Stimulated activated CD4-positive, alpha-beta T cell treated with anti-CD3 and anti-CD28 coated beads, Interleukin-1b, Interleukin-23, amount 100 ng/mL, for 1 hour (primary cell): ENCODE measurements at places on chromosomes 5 and 9.

- DNase-seq: no peak
These were observed 11.4 kb downstream of the YTHDC2 start for GRCh38 chr5:113524927-113525326.

DNA sequence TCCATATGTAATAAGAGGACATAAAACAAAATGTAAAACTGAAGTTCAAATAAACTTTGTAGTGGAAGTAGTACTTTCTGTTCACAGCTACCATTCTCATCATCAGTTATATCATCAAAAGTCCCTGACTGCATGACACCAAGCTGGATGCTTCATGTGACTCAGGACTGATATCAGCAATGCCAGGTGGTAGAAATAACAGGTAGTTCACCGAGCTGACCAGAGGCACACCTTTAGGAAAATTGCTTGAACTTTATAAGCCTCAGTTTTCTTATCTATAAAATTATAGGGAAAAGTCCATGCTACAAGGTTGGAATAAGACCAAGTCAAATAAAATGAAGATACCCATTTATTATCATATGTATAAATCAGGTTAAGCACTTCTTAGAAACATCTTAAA lies 124.9 kb upstream of the PTGER4 start:
- DNase-seq: no peak

GRCh38 chr5:123732257-123732656 lies 220.3 kb downstream of the CSNK1G3 start:
- no peak for DNase-seq

DNA sequence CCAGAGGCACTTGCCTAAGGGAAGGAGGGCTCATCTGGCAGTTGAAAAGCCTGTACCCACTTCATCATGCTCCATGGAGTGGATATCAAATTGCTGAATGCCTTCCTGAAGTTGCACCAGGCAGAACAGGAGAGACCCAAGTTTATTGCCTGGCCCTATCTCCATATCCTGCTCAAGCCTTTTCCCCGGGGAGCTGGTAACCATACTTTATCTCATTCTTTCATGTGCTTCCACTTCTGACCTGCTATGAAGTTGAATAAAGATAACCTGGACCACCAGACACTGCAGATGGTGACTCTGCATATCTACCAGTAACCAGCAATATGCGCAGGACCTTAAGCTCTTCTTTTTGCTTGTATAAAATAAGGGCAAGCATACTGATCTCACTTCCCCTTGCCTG lies 1397.5 kb upstream of the CDH6 start:
- DNase-seq: no peak

DNA sequence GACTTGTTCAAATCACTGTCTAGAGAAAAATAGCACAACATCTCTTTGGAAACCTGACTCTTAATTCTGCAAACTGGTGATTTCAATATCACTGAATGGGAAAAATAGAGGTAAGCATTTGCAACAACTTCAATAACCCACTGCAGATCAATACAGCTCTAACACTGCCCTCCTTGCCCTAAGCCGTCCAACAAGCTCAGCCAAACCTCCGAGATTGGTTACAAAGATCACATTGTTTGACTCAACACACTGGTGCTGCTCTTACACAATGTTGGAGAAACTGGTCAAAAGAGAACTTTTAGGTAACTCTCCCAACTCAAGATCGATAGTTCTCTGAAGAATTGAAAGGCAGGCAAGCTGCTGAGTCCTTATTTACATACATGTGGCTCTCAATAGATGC lies 150.4 kb downstream of the SPOCK1 start:
- no peak for DNase-seq

DNA sequence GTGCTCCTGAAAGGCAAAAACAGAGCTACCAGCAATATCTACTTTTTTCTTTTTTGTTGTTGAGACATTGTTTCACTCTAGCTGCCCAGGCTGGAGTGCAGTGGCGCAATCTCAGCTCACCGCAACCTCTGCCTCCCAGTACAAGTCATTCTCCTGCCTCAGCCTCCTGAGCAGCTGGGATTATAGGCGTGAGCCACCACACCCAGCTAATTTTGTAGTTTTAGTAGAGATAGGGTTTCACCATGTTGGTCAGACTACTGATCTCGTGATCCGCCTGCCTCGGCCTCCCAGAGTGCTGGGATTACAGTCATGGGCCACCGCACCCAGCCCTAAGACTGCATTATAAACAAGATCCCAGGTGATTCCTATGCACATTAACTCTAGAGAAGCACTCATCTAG lies 17.0 kb downstream of the PLPP1 start:
- no peak for DNase-seq

GRCh38 chr5:122701640-122702523 lies 73.0 kb upstream of the SNX2 start:
- no peak for DNase-seq

DNA sequence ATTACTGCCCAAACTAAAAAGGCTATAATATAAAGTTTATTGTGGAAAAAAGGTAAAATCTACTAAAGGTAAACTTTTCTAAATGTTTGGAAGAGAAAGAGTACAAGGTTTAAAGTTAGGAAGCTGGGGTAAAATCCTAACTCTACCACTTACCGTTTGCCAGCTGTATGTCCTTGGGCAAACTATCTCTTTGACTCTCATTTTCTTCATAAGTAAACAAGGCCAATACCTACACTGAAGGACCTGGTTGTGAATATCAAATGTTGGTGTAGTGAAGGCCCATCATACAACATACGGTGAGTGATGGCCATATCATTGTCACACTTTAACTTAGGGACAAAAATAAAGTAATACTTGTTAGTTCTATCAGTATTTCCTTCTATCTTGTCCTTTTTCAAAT lies 34.9 kb downstream of the ABHD17B start:
- no peak for DNase-seq

DNA sequence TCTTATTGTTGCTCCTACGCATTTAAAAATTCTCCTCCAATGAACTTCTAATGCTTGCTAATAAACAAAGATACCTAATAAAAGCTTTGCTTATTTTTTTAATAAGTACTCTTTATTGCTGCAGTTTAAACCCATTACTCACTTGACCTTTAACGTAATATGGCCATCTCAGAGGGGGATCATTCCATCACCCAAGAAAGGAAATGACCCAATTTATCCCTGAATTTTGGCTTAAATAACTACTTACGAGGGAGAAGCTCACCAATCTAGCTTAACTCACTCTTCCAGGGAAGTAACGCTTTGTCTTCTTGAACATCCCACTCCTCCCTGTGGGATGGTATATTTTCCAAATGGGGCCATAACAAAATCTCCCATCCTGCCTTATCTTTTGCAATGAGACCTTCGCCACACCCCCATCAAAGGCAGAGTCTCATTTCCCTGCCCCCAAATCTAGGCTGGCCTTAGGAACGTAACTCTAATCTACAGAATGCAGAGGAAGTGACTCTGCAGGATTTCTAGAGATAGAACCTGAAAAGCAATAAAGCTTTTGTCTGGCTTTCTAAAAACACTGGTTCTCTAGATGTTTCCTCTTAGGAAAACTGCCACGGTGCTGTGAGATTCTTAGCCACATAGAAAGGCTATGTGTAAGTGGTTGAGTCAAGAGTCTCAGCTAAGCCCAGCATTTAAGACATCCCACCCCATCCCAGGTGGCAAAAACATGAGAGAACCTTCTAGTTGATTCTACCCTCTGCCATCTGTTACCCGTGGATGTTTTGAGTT lies 310.0 kb downstream of the ASTN2 start:
- DNase-seq: no peak

- DNase-seq: no peak
These were observed 29.0 kb upstream of the MYORG start for GRCh38 chr9:34405719-34406118.

- DNase-seq: no peak
These were observed 164.2 kb downstream of the MACROH2A1 start for GRCh38 chr5:135234666-135235401.

- DNase-seq: no peak
These were observed 9.7 kb downstream of the RICTOR start for GRCh38 chr5:39064450-39064849.

GRCh38 chr5:143569213-143569701 lies 165.8 kb upstream of the NR3C1 start:
- DNase-seq: no peak

DNA sequence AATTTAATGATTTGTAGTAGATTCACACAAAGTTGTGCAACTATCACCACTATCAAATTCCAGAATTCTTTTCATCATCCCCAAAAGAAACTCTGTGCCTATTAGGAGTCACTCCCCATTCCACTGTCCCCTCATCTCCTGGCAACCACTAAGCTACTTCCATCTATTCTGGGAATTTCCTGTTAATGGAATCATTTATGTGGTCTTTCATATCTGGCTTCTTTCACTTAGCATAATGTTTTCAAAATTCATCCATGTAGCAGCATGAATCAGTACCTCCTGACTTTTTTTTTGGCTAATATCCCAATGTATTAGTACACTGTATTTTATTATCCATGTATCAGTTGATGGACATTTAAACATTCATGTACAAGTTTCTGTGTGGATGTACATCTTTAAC lies 157.6 kb downstream of the TTC39B start:
- no peak for DNase-seq

GRCh38 chr9:27337833-27338526 lies 41.0 kb upstream of the EQTN start:
- no peak for DNase-seq
